ENCODE measurements at places on chromosomes 7 and 10.

DNA sequence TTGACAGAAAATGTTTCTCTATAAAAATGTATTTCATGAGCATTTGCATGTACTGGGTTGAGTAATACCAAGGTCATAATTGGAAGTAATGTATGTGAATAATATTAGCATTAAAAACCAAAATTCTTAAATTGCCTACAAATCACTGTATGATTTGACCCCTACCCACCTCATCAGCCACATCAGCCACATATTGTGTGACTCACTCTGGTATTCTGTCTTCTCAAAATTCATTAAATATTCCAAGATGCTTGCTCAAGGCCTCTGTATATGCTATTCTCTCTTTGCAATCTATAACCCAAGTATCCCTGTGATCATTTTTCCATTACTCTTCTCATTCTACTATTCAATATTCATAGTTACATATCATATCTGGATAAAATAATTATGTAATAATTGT lies 21.4 kb downstream of the POT1 start:
- no peak for DNase-seq

- no peak for DNase-seq
Measured at GRCh38 chr10:51129946-51130544, 55.8 kb downstream of the PRKG1 start.

GRCh38 chr10:45548068-45548467 lies 124.5 kb downstream of the ZFAND4 start:
- no peak for DNase-seq

GRCh38 chr10:23474626-23475025 lies 35.8 kb downstream of the OTUD1 start:
- no peak for DNase-seq

DNA sequence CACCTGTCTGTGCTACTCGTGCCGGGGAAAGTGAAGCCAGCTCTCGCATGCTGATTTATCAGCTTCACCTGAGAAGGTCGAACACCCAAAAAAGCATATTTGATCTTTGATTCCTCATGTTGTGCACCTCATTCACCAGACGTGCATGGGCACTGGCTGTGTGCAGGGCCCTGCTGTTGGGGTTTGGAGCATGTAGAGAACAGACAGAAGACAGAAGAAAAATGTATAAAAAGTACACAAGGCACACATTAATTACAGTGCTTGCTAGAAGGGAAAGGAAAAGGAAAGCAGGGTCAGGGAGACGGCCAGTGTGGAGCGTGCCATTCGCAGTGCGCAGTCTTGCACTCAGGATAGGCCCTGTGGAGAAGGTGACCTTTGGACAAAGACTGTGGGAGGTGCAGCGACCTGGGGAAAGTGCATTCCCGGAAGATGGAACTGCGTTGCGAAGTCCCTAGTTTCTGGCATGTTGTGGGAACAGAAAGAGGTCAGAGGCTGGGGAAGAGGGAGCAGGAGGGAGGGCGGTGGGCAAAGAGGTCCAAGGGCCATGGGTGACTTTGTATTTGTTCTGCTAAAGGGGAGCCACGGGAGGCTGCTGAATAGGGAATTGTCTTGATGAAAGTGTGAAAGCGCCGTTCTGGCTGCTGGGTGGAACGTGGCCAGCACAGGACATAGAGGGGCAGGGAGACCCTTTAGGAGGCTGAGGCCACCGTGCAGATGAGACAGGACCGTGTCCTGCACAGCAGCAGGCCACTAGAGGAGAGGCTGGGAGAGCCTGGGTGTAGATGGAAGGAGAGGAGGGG lies 232.8 kb downstream of the GLRX3 start:
- DNase-seq = no peak

DNA sequence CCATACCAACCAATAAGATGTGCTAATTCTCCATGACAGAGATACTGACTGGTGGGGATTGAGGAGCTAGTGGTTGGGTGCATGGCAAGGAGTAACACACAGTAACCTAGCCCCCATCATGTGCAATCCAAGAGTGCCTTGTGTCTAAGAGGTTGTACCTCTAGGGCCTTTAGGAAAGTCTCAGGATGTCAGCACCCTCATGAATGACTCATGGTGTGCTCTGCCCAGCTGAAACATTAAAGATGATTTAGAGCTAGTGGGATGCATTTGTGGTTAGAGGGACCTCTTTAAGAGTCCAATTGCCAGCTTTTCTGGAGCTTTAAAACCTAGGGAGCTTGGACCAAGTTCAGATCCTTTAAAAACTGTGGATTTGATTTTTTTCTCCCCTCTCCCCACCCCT lies 181.1 kb downstream of the HERPUD2 start:
- no peak for DNase-seq

DNA sequence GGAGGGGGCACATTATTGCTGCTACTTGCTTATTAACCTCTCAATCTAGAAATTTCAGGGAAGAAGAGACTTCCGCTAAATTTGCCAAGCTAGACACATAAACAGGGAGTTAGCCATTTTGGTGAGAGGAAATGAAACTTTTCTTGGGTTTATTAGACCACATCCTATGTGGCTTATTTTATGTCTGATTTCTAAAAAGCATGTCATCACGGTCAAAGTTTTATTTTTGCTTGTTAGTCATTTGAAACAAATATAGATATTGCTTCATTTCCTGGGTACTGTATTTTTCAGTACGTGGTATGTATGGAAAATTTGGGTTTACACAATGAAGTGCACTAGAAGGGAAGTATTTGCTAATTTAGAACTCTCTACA lies 144.1 kb downstream of the TCF7L2 start:
- no peak for DNase-seq

DNA sequence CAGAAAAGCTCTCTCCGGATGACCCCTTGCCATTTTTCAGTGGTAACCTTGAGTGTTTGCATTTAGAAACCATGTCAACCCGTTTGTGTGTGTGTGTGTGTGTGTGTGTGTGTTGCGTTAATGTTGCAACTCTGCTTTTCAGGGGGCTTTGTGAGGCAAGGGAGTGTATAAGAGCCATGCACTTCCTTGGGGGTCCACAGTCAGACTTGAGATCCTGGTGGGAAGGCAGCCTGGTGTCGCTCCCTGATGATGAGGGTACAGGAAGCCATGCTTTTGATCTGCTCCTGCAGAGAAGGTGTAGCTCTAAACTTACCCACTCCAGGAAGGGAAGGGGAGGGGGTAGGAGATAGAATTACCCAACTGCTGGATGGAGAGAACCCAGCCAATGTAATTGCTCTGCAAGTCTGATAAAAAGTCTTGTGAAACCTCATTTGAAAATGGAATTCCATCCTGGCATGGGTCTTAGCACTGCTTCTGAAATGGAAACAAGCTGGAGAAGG lies 10.7 kb downstream of the GRK5 start:
- DNase-seq = no peak

- DNase-seq = no peak
Measured at GRCh38 chr7:70893422-70893821, 238.5 kb upstream of the GALNT17 start.

DNA sequence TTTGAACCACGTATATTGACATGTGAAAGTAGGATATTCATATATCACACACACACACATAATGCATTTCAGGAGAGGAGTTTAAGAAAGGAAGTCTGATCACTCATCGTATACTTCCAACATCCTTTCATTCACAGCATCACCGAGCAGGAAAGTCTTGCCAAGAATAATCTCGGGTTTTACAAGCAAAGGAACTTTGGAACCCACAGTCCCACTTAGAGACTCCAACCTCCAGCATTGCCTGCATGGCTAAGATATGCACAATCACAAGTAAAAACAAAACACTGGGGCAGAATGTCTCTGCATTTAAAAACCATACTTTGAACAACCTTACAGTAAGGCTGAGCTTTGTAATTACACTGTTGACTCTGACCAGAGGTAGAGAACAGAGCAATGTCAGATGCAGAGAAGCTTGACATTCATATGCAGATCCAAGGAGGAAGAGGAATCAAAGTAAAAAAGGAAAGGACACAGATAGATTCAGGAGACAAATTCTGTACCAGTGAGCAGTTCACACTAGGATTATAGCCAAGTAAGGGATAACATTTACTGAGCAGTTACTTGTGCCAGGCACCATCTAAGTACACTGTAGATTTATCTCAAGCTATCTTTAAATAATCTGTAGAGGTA lies 14.8 kb downstream of the THSD7A start:
- no peak for DNase-seq

- peak; percentile 41 for DNase-seq
Measured at GRCh38 chr7:2613931-2614600, 17.7 kb upstream of the TTYH3 start.

DNA sequence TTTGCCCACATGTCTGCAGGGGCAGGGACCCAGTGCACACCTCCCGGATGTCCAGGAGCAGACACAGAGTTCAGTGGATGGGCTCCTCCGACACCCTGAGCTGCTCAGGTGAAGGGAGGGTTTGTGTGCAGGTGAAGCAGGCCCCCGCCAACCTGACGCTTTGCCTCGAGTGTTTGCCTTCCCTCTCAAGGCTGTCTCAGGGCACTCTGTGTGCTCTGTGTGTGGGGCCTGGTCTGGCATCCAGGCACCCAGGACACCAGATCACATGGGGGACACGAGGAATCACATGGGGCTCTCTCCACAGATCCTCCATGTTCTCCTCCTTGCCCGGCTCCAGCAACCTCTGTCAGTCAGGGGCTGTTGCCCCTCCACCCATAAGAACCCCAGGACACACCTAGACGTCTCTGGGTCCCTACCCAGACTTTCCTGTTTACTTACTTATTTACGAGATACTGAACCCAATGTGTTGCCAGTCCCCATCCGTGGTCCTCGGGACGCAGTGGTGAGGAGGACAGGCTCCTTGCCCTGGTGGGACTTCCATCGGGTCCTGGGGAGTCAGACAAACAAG lies 99.5 kb downstream of the HTR5A start:
- no peak for DNase-seq

GRCh38 chr10:77563638-77564270 lies 73.9 kb downstream of the KCNMA1 start:
- no peak for DNase-seq

DNA sequence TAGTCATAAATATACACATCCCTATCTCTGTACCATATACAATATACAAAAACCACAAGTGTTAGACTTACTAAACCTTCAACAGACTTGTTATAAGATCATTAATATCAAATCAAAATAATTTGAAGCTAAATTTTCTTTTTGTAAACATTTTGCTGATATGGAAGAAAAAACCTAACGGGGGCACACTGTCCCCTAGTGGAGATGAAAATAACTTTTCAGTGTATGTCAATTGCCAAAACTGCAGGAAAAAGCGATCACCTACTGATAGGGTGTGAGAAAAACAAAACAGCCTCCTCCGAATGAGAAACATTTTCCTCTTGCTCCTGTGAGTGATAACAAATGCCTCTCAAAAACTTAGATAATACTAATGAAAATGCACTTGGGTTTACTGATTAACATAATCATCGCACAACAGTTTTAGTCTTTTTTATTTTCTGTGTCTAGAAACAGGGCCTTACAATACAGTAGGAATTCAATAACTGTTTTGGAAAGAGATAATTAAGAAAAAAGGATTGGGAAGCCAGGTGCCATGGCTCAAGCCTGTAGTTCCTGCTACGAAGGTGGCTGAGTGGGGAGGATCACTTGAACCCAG lies 322.7 kb downstream of the CRPPA start:
- DNase-seq = no peak

DNA sequence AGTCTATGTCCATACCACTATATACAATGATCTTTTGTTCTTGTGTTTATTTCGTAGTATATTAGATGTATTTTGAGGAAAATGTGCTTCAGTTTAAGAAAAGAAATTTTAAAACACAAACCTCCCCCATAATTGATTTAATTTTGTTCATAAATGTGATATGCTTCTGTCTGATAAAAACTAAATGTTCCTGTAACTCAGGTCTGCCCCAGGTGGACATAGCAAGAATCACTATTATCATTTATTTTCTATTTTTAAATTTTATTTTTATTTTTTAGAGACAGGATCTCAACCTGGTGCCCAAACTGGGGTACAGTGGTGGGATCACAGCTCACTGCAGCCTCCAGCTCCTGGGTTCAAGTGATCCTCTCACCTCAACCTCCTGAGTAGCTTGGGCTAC lies 43.2 kb downstream of the BEND7 start:
- DNase-seq = no peak

DNA sequence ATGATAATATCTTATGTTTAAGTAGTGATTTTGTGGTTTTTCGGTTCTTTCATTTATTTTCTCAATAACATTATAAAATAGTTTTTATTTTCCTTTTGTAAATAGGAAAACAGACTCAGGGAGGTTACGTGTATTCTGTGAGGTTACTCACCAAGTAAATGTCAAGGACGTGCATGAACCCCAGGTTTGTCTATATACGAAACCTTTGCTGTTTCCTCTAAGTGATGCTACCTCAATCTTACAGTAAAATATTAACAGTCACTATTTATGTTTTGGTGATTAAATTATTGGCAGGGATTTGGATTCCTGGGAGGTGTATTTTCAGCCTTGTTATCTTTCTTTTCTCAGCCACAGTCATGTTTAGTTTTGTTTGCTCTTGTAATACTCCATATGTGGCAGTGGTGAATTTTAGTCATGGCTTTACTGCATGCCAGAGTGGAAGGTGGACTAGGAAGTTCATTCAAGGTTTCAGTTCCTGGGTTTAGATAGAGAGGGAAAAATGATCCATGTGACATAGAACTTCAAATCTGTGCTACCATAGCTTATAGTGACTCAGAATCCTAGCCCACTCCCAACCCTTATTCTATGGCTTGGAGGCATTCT lies 139.9 kb downstream of the ARL4A start:
- no peak for DNase-seq
